Stimulated activated CD4-positive, alpha-beta T cell treated with anti-CD3 and anti-CD28 coated beads, Interleukin-15, amount 100 ng/mL, for 1 hour (primary cell): ENCODE measurements at places on chromosomes 11 and 22.

DNA sequence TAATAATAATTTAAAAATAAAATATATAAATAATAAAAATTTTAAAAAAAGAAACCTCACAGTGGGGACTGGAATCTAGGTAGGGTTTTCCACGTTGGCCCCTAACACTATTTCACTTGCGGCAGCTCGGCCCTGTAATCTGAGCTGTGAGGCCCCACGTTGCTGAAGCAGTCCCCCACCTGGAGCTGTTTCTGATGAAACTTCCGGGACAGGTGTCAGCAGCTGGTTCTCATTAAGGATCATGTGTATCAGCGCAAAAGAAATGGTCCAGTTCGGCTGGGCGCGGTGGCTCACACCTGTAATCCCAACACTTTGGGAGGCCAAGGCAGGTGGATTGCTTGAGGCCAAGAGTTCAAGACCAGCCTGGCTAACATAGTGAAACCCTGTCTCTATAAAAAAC is 17.3 kb downstream of the RHOD start:
- no peak for DNase-seq

DNA sequence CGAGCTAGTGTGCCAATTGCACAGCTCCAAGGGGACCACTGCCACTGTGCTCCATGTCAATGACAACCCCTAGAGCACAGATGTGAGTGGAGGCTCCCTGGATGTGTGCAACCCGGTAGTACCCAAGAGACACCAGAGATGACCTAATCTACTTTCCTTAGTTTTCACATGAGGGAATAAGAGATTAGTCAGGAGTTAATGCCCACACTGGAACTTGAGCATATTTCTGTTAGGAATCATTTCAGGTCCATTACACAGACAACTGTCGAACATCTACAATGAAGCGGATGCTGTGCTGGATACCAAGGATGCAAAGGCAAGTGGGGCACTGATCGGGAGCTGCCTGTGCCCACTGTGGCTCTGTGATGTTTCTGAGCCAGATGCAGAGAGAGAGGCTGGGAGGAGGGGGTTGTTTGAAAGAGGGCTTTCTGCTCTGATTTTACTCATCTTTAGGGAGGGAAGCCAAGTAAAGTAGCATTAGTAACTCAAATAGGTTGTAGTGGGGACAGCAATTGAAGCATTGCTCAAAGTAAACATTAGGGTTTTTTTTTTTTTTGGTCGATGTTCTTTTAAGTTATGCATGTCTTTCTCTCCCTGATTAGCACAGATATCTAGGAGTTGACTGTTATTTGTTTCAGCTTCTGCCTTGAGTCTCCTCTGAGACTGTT is 82.5 kb upstream of the SORL1-AS1 start:
- no peak for DNase-seq

- DNase-seq: no peak
Measured at GRCh38 chr22:47835726-47836125, 1073.3 kb downstream of the TBC1D22A start.

- DNase-seq: no peak
Measured at GRCh38 chr11:44029977-44030911, 17.5 kb upstream of the ACCSL start.

- DNase-seq: no peak
Measured at GRCh38 chr11:64355078-64355940, 3.7 kb upstream of the RPS6KA4 start.

DNA sequence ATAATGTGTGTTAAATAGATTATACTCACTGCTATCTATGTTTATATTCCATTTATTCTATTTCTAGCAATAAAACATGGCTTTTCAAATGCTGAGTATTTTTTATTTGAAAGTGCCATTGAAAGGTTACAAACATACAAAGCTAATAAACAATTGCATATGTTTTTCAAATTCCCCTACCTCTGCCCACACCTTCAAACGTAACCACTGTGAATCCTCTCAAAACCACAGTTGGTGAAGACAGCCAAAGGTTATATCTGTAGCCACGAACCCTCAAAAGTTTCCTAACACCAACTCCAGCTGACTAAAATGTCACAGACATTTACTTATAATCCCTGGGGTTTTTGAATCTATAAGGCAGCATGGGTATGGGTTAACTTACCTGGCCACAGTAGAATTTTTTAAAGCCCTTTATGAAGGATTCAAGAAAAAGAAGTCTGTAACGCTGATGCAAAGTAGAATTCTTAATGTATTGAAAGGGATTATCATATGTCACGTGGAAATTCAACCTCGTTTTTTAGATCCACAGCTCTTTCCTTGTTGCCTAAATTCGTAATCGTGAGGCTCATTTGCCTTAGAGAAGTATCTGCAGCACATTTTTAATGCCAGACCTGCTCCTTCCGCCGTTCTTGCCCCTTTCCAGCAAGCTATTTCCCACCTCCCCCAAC is 122.5 kb upstream of the ZC3H12C start:
- no peak for DNase-seq
